ENCODE measurements at places on chromosomes 2 and 18. TPM values are rescaled to one million over a fixed set of nuclear protein-coding genes. Genes with fewer than 3 reads are reported as not detected.

ASIC4 gene
- 0.11 TPM for polyA plus RNA-seq

MEMO1 gene
- polyA plus RNA-seq = 38.3 TPM

GPR155 gene
- polyA plus RNA-seq = 6.0 TPM

LAMA1 gene
- polyA plus RNA-seq = 68.4 TPM

DYNAP gene
- not detected for polyA plus RNA-seq

FIGN gene
- polyA plus RNA-seq = 7.9 TPM

KCNIP3 gene
- polyA plus RNA-seq = 14.4 TPM

COL4A3 gene
- 58.0 TPM for polyA plus RNA-seq

ZSCAN30 gene
- polyA plus RNA-seq = 31.8 TPM

C2orf81 gene
- polyA plus RNA-seq = 4.4 TPM

TCF7L1 gene
- 42.9 TPM for polyA plus RNA-seq

ASTL gene
- polyA plus RNA-seq = not detected

C18orf54 gene
- 10.2 TPM for polyA plus RNA-seq

PHLPP1 gene
- polyA plus RNA-seq = 18.3 TPM

GLI2 gene
- 9.3 TPM for polyA plus RNA-seq

KANSL3 gene
- polyA plus RNA-seq = 54.2 TPM

GCKR gene
- not detected for polyA plus RNA-seq

ACMSD gene
- polyA plus RNA-seq = 43.0 TPM

ASB18 gene
- 0.03 TPM for polyA plus RNA-seq

C2orf74 gene
- polyA plus RNA-seq = 57.0 TPM

RPL37A gene
- polyA plus RNA-seq = 2,370 TPM

GPR45 gene
- not detected for polyA plus RNA-seq

FN1 gene
- polyA plus RNA-seq = 430 TPM

MRPL19 gene
- 67.6 TPM for polyA plus RNA-seq

MC2R gene
- polyA plus RNA-seq = not detected

ALPG gene
- not detected for polyA plus RNA-seq

TDRD15 gene
- not detected for polyA plus RNA-seq

CDK15 gene
- polyA plus RNA-seq = 1.1 TPM

PSD4 gene
- polyA plus RNA-seq = 10.9 TPM

M1AP gene
- polyA plus RNA-seq = 0.71 TPM

HES6 gene
- polyA plus RNA-seq = 4.5 TPM

SERPINB11 gene
- not detected for polyA plus RNA-seq

LRRC30 gene
- polyA plus RNA-seq = 0.22 TPM

ANKRD62 gene
- 0.10 TPM for polyA plus RNA-seq

FAM124B gene
- 2.3 TPM for polyA plus RNA-seq

FEV gene
- polyA plus RNA-seq = 0.10 TPM

Data from right renal cortex interstitium (tissue), 3 donors.